ENCODE measurements at places on chromosomes 7 and 10.

DNA sequence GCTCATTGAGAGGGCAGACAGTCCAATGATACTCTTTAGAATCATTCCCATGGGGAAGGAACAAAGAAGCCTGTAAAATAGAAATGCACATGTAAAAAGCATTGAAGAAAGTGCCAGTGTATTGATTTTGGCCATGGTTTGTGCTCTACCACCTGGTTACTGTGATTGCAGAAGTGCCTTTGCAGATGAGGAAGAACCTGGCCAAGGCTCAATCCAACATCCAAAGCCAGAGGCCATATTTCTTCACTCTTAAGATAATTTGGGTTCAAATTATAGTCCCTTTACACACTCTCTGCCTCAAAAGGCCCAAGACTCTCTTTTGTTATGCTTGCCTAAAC, 122.1 kb downstream of the EGFR start:
- H3K4me1 ChIP-seq, result no peaks in the 10 kb centered on the region
- no peak overlapping the region for H3K27ac ChIP-seq
- no peak for DNase-seq
- H3K36me3 ChIP-seq, result no peaks in the 10 kb centered on the region
- no peak overlapping the region for H3K4me3 ChIP-seq

GRCh38 chr7:76325092-76325491, 22.6 kb downstream of the HSPB1 start:
- no peak overlapping the region for H3K27ac ChIP-seq
- no peak overlapping the region for H3K4me3 ChIP-seq
- H3K4me1 ChIP-seq, result no peaks in the 10 kb centered on the region
- DNase-seq, result no peak
- no peaks in the 10 kb centered on the region for H3K27me3 ChIP-seq

DNA sequence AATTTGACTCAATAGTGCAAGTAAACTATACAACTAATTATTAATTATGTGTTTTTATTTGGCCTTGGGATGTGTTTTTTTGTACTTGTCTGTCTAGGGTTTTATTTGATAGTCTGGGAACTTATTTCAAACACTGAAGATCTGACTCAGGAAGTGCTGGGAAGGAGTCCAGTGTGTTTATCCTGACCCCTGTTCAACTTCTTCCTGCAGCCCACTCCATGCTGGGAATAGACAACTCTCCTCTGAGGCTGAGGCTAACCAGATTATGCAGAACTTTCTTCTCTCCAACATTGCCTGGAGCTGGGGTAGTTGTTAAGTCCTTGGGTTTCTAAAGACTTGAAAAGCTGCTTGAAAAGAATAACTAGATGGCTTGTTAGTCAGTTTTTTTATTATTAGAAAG, 6.9 kb downstream of the CISD1 start:
- H3K36me3 ChIP-seq, result peaks cover 26% of the 10 kb centered on the region
- no peaks in the 10 kb centered on the region for H3K4me1 ChIP-seq
- H3K4me3 ChIP-seq, result no peak overlapping the region
- no peaks in the 10 kb centered on the region for H3K27me3 ChIP-seq
- DNase-seq, result no peak

DNA sequence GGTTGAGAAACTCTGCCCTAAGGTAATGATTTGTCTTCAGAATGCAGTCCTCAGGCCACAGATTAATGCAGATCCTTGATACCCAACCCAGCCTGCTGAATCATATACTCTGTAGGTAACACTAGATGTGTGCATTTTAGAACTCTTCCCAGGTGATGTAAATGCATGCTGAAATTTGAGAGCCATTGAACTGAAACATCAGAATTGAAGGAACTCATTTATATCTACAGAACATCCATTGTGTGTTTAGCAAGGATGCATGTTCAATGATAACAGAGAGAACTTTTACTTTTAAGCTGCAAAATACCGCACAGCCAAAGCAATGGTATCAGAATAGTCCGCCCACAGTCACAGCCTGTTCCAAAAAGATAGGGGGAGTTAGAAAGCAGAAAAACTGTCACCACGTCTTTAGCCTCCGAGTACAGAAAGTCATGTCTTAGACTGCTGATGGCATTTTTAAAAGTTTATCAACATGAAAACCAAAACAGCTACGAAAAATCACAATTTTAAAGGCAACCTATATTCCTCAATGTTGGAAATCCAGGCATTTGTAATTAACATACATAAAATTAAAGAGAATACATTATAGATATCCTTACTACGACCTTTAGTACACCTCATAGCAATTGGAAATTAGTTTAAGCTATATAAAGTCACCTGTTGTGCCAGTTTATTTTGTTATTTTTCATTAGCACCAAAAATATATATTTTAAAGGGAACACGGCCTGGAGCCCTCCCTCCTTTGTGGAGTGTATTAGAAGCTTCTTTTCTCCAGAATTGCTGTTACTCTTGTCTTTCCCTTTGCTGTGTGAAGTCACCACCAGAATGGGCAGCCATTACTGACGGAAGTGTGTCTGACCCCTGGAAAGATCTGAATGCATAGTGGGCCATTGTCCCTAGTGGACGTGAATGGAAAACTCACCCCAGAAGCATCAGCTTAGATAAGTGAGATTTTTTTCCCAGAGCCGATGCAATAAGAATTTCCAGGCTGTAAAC, 65.8 kb upstream of the PRKAR2B start:
- H3K36me3 ChIP-seq, result no peaks in the 10 kb centered on the region
- no peak overlapping the region for H3K27ac ChIP-seq
- DNase-seq, result no peak
- H3K4me3 ChIP-seq, result no peak overlapping the region

- no peak for DNase-seq
- no peaks in the 10 kb centered on the region for H3K27me3 ChIP-seq
- no peaks in the 10 kb centered on the region for H3K36me3 ChIP-seq
- H3K27ac ChIP-seq, result no peak overlapping the region
- H3K4me1 ChIP-seq, result no peaks in the 10 kb centered on the region
- no peak overlapping the region for H3K4me3 ChIP-seq
Observed at GRCh38 chr7:70153933-70154332, 555.7 kb downstream of the AUTS2 start.

GRCh38 chr10:114250716-114251115, 11.7 kb downstream of the VWA2 start:
- no peaks in the 10 kb centered on the region for H3K4me1 ChIP-seq
- no peaks in the 10 kb centered on the region for H3K36me3 ChIP-seq
- DNase-seq, result no peak
- H3K4me3 ChIP-seq, result no peak overlapping the region
- no peaks in the 10 kb centered on the region for H3K27me3 ChIP-seq

DNA sequence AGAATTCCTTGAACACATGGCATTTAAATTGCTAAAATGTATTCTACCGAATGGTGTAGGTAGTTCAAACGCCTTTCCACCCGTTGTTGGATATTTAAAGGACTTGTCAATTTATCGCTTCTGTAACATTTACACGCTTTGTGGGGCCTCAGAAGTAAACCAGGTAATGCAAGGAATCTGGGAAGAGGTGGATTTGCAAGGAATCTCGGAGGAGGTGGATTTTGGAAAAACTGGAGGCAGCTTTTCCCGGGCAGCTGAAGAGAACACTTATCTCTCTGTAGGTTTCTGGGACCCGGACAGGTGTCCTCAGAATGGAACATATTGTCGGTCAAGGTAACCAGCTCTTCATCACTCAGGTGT, 592 bp upstream of the MAPK8 start:
- no peaks in the 10 kb centered on the region for H3K4me1 ChIP-seq
- no peaks in the 10 kb centered on the region for H3K36me3 ChIP-seq
- no peak for DNase-seq
- H3K4me3 ChIP-seq, result peak overlapping the region; percentile 44
- H3K27ac ChIP-seq, result no peak overlapping the region

- no peak overlapping the region for H3K4me3 ChIP-seq
- no peak overlapping the region for H3K27ac ChIP-seq
- H3K4me1 ChIP-seq, result peaks cover 7% of the 10 kb centered on the region
- H3K27me3 ChIP-seq, result no peaks in the 10 kb centered on the region
- DNase-seq, result peak; percentile 92
- no peaks in the 10 kb centered on the region for H3K36me3 ChIP-seq
Observed at GRCh38 chr7:131859147-131859821, 302.9 kb upstream of the PODXL start.

DNA sequence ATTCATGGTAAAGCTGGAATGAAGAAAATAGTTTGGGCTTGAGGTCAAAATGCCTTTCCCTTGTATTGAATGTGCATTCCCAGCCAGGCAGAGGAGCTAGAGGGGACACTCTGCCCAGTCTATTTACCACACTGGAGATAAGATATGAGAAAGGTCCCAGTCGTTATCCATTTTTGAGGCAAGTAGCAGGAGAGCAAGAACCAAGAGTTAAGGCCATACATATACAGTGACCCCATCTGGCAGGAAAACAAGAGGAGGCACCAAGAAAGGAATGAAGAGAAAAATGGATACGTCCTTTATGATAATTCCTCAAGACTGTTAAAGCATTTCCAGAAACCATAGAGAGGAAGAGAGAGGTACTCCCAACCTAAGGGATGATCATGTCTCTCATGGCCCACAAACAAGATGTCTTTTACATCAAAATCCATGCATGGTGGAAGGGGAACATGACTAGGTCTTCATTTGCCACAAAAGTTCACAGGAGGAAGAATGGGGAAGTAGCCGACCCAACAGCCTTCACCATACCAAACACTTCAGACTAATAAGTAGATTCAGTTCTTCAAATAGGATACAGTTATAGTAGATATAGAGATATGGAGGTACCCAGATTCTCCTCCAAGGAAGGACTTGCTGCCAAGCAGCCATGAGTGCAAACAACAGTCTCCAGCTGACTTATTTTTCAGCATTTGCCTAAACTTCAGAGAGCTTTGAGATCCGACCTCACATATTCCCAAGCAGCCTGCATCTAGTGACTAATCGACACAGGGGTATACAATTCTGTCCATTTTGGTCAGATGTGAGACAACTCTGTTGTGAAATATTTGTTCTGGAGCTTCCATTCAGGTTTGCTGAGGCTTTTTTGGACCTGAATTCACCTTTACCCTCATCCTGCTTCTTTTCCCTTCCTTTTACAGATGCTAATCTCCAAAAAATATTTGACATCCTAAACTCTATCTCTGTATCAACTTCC, 61.1 kb upstream of the CCDC71L start:
- no peaks in the 10 kb centered on the region for H3K27me3 ChIP-seq
- no peak overlapping the region for H3K27ac ChIP-seq
- H3K4me3 ChIP-seq, result no peak overlapping the region
- no peak for DNase-seq
- H3K4me1 ChIP-seq, result peaks cover 5% of the 10 kb centered on the region
- H3K36me3 ChIP-seq, result no peaks in the 10 kb centered on the region

DNA sequence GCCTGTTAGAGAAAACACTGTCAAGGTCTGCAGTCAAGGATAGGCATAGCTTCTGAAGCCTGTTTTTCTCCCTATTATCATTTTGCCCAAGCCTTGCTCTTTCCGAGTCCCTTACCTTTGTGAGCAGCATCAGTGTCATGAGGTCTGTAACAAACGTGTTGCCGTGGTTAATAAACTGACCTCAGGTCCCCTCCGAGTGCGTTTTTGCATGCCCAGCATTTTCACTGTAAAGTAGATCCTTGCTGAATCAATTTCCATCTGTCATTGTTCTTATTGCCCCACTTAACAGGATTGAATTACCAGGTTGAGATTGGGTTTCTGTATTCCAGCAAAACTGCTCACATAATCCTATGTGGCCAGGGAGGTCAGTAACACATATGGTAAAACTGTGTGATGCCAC, 110.3 kb downstream of the ZNF248 start:
- no peak for DNase-seq
- H3K4me3 ChIP-seq, result no peak overlapping the region
- no peaks in the 10 kb centered on the region for H3K27me3 ChIP-seq
- no peak overlapping the region for H3K27ac ChIP-seq

DNA sequence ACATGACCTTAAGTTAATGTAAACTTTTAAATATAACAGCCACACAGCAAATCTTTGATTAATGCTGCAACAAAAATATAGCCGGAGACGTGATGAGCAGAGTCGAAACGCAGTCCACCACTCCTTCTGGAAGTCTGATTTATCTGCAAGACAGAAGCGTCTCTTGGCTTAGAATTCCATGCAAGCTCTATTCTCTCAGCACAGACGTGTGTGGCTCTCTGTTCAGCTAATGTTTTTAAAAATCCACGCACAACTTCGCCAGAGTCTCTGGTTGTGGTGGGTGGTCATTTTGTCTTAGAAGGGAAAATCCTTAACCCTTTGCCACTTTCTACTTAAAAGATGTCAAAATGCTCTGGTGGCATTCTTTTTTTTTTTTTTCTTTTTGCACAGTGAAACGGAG, 438.0 kb upstream of the MGMT start:
- H3K4me1 ChIP-seq, result peaks cover 2% of the 10 kb centered on the region
- no peak overlapping the region for H3K4me3 ChIP-seq
- no peaks in the 10 kb centered on the region for H3K36me3 ChIP-seq
- DNase-seq, result no peak
- H3K27me3 ChIP-seq, result peaks cover 13% of the 10 kb centered on the region

DNA sequence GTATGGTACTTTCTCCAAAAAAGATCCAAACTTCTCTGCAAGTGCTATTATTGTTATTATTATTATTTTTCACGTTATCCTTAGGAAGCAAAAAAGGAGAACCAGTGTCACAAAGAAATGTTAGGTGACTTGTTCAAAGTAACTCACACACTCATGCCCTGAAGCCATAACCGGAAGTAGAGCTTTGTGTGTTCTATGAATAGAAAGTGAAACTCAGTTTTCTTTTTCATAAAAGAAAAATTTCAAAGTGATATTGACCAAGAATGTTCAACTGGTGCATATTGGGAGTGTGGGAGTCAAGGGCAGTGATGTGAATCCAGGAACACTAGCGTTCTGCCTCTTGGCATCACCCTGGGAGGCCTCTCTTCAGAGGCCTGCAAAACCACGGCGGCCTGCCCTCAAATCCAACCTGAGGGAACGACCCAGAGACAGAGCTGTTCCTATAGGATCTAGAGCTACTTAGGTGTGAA, 106.1 kb downstream of the PRKCQ start:
- no peaks in the 10 kb centered on the region for H3K4me1 ChIP-seq
- peaks cover 73% of the 10 kb centered on the region for H3K36me3 ChIP-seq
- no peak for DNase-seq
- no peaks in the 10 kb centered on the region for H3K27me3 ChIP-seq

- H3K4me3 ChIP-seq, result no peak overlapping the region
- H3K27ac ChIP-seq, result no peak overlapping the region
- DNase-seq, result no peak
- H3K27me3 ChIP-seq, result no peaks in the 10 kb centered on the region
Observed at GRCh38 chr7:36838616-36839225, 114.4 kb upstream of the AOAH start.

DNA sequence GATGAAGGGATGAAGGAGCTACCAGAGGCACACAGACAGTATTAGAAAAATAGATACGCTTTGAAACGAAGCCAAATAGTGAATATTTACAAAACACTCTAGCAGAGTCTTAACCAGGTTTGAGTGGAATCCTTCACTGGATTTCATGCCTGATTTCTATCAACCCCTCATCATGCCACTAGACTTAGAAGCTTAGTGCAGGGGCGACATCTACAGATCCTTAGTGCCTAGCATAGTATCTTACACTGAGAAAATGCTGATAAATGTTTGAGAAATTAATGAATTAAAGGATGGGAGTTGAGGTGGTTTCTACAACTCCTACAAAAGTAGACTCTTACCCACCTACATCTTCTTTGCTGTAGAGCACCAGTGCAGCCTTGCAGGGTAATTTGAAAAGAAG, 54.7 kb upstream of the CCNJ start:
- no peaks in the 10 kb centered on the region for H3K36me3 ChIP-seq
- H3K4me1 ChIP-seq, result no peaks in the 10 kb centered on the region
- no peak overlapping the region for H3K27ac ChIP-seq
- no peak overlapping the region for H3K4me3 ChIP-seq
- no peak for DNase-seq

All from endodermal cell (in vitro differentiated cells).